ENCODE measurements at places on chromosomes 7 and 10. TPM values are rescaled to one million over a fixed set of nuclear protein-coding genes. Genes with fewer than 3 reads are reported as not detected.

DNA sequence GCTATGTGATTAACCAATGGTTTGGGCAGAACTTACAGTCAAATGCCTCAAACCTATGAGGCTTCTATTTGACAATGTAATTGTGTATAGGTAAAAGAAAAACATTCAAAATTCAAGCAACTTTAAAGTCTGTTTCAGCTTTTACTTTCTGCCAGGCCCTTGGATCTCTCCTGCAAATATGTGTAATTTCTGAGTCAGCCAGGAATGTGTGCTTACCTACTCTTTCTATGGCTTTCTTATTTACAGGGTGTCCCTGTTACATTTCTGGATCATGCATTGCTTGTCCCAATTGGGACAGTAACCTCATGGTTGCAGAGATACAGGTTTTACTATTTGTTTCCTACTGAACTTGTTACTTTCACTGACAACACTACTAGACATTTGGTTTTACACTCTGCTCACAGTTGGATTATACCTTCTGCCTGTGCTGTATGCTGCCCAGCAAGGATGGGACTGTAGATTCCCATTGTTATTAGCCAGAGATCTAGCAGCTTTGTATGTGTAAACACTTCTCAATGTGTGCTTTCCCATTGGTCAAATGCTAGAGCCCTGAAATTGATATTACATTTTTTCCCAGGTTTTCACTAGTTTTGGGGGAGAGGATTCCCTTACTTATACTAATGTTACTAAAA is 355.3 kb downstream of the ARL4A start:
- DNase-seq, result no peak

GRCh38 chr7:70303780-70304179 is 705.5 kb downstream of the AUTS2 start:
- DNase-seq, result no peak

GRCh38 chr10:86848747-86849146 is 92.3 kb downstream of the BMPR1A start:
- DNase-seq, result no peak

DNA sequence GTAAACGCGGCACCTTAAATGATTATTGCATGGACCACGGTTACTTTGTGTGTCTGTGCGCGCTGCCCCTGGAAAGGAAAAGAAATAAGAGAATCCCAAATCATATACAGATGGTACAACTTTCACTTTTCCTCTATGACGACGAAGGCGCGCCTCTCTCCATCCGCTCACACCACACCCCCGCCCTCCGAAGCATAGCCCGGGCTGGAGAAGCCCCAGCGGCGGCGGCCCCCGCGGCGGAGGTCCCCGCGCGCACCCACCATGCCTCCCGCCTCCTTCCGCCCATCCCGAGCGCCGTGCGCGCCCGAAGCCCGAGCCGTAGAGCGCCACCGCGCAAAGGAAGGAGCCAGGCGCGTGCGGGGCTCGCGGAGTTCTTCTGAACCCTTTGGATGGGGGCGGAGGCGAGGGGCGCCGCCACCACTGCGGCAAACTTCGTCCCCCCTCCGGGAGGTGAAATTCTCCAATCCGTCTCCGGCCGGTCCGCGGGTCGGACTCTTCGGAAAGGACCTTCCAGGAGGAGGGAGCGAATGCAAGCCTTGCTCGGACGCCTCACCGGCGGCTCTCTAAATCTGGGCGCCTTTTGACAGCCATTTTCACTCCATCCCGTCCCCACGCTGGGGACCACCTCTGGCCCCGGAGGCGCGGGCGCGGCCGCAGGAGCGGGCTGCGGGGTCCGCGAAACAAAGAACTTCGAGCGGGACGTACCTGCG is 588 bp downstream of the GLI3 start:
- DNase-seq, result no peak

GRCh38 chr7:27101171-27101956 is 1.1 kb downstream of the HOXA2 start:
- DNase-seq, result no peak

The C10orf105 gene
- 1.1 TPM for polyA plus RNA-seq

The LAMB1 gene
- polyA plus RNA-seq, result 171 TPM
